Fibroblast of skin of left quadriceps (primary cell): ENCODE measurements at places on chromosomes 13 and 19.

- DNase-seq, result no peak
These were observed 3.1 kb downstream of the KLF5 start for GRCh38 chr13:73061876-73062275.

- no peak for DNase-seq
These were observed 30.0 kb downstream of the CEACAM1 start for GRCh38 chr19:42498169-42498757.

GRCh38 chr13:84590663-84591062 is 708.4 kb upstream of the SLITRK1 start:
- no peak for DNase-seq

DNA sequence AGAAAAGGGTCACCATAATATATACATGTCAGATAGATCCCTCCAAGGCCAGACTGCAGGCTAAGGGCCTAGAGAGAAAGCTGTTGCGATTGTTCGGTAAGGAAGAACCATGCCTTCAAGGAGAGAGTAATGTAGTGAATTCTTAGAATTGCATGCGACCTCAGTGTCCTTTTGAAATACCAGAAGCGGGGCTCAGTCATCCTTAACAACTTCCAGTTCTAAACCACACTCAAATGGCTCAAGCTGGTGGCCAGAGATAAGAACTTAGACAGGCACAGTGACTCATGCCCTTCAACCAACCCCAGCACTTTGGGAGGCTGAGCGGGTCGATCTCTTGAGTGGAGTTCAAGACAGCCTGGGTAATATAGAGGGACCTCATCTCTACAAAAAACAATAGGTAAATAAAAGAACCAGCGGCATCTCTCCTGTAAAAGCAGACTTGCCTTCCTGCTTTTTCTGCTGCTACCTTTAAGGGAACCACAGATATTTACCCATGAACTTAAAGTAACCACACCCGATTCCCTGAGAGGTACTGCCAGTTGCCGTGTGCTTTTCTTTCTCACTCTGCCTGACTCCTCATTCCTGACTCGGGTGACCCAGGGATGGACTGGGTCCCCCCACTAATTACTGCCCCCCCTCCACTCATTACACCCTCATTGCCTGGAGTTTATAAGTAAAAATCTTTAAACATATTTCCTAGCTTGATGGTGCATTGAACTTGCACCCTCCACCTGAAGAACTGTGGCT is 15.4 kb upstream of the SIGLEC6 start:
- DNase-seq, result no peak

DNA sequence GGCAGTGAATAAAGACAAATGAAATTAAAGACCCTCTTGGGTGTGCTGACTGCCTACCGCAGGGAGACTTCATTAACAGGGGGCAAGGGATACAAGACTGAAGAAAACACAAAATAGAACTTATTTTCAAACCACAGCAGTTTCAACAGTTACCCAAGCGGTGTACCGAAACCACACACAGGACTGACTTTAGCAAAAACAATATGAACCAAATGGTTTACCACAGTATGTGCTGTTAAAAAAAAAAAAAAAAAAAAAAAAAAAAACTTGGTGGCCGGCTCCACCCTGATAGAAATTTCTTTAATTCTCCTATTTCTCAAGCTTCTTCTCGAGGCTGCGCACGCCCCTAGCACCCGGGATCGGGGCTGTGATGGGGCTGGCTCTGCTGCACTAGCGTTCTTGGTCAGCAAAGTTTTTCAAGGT is 42.6 kb downstream of the KLF2 start:
- no peak for DNase-seq

DNA sequence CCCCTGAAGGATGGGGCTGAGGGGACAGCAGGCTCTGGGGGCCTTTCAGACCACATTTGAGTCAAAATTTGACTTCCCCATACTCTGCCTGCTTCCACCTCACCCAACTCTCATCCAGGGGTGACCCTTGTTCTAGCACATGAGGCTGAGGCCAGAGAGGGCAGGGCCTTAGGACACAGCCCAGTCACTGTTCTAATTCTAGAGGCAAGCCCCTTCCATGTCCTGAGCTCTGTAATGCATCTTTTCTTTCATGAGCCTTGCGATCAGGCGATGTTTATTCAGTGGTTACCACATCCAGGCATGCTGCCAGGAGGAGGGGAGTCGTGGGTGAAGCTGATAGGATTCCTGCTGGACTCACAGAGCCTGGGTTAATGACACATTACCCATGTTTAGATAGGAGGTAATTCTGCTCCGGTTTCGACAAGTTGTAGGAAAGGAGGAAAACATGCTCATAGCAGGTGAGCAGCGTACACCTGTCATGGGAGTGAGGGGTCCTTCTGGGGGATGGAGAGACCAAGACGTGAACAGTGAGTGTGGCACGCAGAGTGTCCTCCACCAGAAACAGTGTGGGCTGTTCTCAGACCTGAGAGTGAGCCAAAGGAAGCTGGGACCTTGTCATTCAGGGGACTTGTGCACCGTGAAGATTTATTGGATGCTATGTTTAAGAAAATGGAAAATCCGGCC is 9.3 kb downstream of the RPS9 start:
- DNase-seq, result peak; percentile 94

GRCh38 chr13:42036711-42037110 is 11.7 kb upstream of the DGKH start:
- no peak for DNase-seq
